ENCODE measurements at places on chromosomes 7 and 10.

DNA sequence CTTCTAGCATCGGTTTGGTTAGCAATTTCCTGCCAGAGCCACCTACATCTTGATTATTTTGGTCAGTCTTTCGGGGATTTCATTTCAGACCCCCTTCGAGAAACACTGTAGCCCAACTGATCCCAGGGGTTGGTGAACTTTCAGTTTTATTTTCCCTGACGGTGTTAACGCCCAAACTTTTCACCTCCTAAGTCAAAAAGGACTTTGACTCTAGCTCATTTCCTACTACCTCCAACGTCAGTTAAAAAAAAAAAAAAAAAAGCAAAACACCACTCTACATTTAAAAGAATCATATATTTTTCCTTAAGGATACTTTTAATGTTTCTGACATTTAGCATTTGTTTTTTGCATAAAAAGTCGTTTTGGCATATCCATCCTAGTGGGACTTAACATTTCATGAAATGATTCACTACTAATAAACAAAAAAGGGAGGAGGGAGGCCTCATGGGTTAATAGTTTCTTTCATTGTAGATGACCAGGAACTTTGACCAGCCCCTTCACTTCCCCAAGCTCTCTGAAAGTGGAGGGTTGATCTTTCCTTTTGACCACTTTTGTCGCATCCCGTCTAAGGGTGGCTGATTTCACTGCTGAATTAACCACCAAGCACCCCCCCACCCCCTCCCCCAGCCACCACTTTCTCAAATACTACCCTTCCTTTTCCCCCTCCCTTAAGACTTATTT, 764 bp upstream of the TCF7L2 start:
- no peak for DNase-seq

GRCh38 chr10:123450956-123451605, 215.1 kb upstream of the GPR26 start:
- DNase-seq = no peak

DNA sequence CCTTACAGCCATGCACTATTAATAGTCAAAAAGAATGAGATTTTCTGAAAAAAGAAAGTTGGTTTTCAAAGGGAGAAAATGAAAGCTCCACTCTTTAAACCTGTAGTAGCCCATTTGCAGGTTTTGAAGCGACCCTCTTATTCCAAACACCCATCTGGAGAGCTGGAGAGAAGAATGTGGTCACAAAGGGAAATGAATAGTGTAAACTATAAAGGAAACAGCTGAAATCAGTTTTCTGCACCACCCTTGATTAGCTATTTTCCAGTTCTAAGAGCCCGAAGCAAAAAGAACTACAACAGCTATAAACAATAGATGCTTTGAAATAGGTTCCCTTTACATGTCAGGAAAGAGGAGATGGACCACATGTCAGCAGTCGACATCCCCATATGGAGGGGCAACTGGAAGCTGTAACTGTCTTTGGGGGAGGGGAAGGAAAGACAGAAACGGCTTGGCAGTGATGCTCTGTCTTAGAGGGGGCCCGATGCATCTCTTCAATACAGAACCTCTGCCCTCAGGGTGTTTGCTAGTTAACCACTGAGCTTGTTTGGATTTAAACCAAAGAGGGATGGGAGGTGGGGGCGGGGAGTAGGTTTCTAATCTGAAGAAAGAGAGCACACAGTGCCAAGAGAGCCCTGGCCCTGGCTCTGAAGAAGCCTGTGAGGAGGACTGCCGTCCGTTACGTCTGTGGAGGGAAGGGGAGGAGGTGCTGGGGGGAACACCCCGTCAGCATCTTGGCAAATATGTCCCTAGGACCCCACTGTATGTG, 55.3 kb downstream of the CPVL start:
- peak; percentile 16 for DNase-seq

DNA sequence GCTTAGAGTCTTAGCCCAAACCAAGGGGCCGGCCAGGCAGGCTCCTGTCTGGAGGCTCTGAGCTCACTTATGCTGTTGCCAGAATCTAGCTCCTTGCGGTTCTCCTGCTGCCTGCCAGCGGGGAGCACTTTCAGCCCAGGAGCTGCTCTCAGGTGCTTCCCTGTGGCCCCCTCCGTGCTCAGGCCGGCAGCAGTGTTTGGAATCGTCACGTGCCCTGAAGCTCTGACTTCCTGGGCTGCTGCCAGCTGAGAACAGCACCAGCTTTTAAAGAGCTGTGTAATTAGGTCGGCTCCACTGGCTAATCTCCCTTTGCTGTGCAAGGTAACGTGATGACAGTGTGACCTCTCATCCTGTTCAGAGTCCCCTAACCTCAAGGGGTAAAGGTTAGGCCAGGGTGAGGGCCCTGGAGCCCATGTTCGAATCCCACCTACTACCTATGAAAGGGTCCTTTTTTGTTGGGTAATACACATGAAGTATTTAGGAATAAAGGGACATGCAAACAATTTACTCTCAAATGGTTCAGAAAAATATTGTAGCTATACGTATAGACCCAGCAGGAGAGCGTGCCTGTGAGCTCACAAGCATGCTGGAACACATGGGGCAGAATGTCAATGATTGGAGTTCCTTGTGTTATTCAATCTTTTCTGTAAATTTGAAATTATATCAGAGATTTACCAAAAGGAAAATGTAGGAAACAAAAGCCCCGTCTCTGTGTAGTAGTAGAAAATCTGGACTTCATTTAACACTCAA, 16.6 kb downstream of the ZNF862 start:
- no peak for DNase-seq

DNA sequence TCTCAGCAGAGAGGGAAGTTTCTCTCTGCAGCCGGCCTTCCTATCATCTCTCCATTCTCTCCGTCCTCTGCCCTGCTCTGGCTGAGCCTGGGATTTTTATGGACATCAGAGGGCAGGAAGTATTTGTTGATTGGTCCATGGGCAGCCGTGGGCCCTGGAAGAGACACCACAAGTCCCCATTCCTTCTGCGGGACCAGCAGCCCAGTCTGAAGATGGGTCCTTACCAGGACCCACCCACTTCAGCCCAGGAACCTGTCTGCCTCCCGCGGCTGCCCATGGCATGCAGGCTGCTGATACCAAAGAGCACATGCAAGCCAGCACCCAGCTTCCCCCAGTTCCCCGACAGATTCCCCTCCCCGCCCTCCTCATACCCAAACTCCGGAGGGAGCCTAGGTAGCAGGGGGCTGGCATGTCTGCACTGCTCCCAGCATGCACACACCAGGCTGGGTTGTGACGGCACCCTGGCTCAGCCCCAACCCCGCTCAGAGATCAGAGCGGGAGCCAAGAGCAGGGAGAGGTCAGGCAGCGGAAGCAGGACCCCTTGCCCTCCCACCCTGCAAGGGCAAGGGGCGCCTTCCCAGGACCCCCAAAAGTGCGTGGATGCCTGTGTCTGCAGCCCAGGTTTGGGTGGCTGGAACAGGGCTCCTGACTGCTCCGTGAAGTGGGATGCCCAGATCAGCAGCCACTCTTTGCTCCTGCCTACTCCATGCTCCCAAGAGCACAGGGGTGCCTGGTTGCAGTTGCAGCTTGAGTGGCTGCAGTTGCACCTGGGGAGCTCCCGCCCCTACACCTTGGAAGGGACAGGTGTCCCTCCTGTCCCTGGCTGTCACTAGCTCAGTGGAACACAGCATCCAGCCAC, 538.6 kb upstream of the POT1 start:
- DNase-seq = peak; percentile 3

- no peak for DNase-seq
Observed at GRCh38 chr10:29976134-29976533, 83.3 kb downstream of the JCAD start.

DNA sequence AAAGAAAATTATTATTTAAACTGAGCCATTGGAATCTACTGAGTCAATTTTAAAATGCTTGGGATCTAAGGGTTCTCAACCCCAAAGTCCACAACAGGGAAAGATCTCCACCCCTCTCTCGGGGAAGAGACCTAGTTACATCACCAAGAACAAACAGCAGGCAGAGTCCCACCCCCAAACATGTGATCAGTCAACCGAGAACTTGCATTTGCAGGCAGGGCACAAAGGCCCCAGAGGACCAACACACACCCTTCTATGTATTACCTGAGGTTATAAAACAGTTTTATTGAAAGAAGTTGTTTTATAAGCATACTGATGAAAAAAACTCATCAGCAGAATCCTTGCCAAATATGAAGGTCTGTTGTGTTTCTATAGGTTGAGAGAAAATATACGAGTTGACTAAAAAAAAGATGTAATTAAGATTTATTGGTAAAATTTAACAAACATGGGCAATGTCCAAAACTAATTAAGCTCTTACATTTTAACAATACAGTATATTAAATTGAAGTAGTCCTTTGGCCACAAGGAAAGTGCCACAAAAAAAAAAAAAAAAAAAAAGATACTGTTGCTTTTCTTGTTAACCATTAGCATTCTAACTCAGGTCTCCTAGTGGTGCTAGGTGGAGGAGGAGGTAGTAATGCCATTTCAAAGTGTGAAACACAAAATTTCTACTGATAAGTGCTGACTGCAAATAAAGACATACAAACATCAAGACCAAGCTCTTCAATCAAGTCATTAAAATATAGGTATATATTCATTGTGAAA, 975 bp upstream of the USP54 start:
- peak; percentile 53 for DNase-seq

DNA sequence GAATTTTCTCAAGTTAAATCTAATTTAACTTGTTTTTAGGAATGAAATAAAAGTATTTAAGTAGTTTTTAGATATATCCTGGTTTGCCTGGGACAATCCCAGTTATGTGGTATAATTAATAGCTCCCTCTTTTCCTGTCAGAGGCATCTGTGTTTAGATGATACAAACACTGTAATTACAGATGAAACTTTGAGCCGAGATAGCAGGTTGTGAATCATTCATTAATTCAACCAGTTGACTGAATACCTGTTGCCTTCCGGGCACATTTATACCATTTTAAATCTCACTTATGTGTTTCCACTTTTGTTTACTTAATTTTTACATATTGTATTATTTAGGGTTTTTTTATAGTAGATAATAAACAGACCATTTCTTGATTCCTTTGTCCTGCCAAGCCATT, 82.1 kb upstream of the GATA3 start:
- no peak for DNase-seq

DNA sequence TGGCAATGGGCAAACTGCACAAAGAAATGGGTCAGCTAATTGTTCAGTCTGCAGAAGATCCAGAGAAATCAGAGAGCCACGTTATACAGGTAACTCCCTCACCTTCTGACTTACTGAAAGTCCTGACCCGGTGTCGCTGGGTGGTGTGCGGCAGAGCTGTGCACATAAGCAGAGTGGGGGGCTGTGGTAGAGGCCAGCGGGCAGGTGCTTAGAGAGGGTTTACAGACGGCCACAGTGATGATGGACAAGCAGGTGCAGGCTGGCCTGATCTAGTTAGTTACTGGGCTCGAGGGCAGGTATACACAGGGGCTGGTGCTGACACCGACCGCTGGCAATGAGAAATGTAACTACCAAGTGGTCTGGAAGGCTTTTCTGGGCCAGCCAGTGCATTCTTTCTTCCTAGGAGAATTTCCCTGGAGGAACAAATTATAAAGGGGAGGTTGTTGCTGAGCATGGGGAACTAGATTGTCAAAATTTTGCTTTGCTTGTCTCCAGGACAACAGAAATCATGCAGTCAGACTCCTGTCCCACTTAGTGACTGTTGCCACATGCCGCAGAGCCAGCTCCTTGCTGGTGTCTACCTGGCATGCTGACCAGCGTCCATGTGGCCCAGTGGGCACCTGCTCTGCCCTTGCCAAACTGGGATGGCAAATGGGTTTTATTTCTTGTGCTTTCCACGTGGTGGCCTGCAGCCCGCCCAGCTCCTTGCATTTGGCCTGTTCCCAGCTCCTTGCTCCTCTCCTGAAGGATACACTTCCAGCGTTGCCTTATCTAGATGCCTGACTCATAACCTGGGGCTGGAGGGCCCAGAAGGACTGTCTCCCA, 28.8 kb downstream of the DENND10 start:
- no peak for DNase-seq

All from GM13976 (cell line).